ENCODE measurements at places on chromosomes 2 and 18. TPM values are rescaled to one million over a fixed set of nuclear protein-coding genes. Genes with fewer than 3 reads are reported as not detected.

Gene RAD51AP2
- total RNA-seq = not detected

Gene LYPD1
- 1.9 TPM for total RNA-seq

Gene ARL4C
- total RNA-seq = 8.1 TPM

Gene CNGA3
- not detected for total RNA-seq

Gene SLC5A7
- total RNA-seq = not detected

Gene HRH4
- 0.10 TPM for total RNA-seq

Gene PRSS56
- not detected for total RNA-seq

Gene PLCL1
- 7.3 TPM for total RNA-seq

Gene SLC11A1
- under 0.01 TPM for total RNA-seq

Gene GALR1
- not detected for total RNA-seq

Gene TNFRSF11A
- 11.9 TPM for total RNA-seq

Gene POTEI
- 0.48 TPM for total RNA-seq

Gene AQP12B
- total RNA-seq = not detected

Gene INHBB
- 6.9 TPM for total RNA-seq

Gene ALK
- total RNA-seq = not detected

Gene LIMS2
- 19.6 TPM for total RNA-seq

Gene UPP2
- total RNA-seq = not detected

Gene GPAT2
- 18.3 TPM for total RNA-seq
